CD8-positive, alpha-beta T cell (primary cell): ENCODE measurements at places on chromosomes 13 and 19.
A peak's percentile ranks its signal among the peaks of the same experiment; 100 is the strongest.

GRCh38 chr19:58196901-58197616, 14.2 kb downstream of the ZNF274 start:
- no peak for DNase-seq

GRCh38 chr19:40755248-40755624, 4.2 kb downstream of the SNRPA start:
- DNase-seq, result no peak

DNA sequence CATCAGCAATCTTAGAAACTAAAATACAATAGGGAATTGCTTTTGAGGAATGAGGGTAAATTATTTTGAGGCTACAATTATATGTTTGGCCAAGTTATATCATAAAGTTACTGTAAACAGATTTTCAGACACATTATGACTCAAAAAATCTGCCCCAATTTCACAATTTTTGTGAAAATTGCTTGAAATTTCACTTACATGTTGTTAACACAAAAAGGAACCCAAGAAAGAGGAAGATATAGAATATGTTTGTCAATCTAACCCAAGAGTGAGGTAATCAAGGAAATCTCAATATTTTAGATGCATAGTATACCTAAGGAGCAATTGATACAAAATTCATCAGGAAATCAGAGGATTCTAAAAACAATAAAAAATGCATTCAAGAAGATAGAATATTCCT, 73.9 kb upstream of the FNDC3A start:
- DNase-seq, result peak; percentile 20

DNA sequence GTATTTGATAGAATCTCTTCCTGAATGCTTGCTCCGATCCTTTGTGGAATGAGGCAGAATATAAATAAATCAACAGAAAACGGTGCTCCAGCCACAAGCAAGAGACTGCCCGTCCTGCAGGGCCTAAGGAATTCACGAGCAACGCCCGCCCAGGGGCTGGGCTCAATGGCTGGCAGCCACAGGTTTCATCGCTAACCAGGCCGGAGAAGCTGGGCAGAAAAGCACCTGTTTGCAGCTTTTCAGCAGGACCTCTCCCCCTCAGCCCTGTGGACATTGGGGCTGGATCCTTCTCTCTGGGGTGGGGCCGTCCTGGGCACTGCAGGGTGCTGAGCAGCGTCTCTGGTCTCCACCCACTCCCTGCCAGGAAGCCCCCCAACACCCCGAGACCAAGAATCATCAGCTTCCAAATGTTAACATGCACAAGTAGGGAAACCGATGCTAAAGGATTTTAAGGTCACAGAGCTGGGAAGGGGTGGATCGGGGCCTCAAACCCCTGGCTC, 102.5 kb downstream of the GADD45B start:
- DNase-seq, result no peak
